ENCODE measurements at places on chromosomes 13 and 19.

GRCh38 chr19:3723883-3724282 is 15.7 kb downstream of the TJP3 start:
- DNase-seq: no peak

GRCh38 chr13:20363172-20363571 is 131.1 kb upstream of the GJB6 start:
- no peak for DNase-seq

DNA sequence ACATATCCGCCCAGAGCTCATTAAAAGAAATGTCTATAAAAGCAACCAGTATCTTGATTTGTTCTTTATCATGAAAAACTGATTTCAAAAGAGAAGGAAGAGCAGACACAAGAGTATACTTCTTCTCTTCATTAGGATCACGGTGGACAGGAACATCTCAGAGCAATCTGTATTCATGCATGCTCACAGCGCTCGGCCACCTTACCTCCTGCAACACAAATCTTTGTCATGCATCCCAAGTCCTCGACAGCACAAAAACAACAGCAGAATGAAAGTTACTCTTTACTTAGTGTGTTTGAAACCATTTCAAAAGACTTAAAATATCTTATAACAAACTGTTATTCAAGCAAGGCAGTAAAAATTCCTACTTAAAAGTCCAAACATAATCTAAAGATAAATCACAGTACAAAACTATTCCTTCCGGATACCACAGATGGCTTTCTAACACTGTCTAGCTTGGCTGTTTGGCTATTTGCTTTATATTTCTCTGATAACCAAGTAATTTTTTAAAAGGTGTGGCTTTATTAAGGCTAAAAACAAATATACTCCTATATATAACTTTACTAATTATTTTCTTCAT is 174.5 kb downstream of the TBC1D4 start:
- DNase-seq: no peak

DNA sequence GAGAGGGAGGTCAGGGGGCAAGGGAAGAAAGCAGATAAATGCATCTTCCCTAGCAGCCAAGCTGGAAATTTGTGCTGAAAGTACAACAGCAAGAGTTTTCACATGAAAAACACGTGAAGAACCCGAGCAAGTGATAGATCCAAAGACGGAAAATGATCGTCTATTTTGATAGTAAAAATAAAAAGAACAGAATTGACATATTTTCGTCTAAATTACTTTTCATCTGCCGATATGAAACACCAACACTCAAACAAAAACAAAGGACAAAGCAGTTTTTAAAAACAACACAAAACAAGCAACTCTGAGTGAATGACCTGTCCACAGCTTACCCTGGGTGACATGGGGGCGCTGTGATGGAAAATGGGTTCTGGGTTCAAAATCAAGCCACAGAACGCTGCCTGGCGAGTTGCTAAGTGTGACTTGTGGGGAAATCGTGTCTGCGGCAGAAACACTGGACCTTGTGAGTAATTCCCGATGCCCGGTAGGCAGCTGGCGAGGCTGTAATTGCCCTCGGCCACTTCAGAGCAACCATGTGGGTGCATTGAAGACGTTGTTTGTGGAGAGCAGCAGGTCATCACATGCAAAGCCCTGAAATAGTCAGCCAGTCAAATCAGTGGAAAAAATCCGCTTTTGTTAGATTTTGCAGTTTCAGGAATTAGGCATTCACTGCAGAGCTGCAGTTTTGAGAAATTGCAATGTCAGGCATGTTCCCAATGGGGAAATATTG is 7.4 kb downstream of the SOX1 start:
- DNase-seq: no peak

GRCh38 chr13:27171244-27171826 is at the start of gene USP12:
USP12 (minus strand) TSS chr13:27171811; CDS start chr13:27171639, 172 bp downstream.
- peak; percentile 12 for DNase-seq

GRCh38 chr13:97521726-97522125 is 87.8 kb downstream of the RAP2A start:
- DNase-seq: no peak
